Left kidney (tissue), 8 donors: ENCODE measurements at places on chromosomes 5 and 9.
A peak's percentile ranks its signal among the peaks of the same experiment; 100 is the strongest.

DNA sequence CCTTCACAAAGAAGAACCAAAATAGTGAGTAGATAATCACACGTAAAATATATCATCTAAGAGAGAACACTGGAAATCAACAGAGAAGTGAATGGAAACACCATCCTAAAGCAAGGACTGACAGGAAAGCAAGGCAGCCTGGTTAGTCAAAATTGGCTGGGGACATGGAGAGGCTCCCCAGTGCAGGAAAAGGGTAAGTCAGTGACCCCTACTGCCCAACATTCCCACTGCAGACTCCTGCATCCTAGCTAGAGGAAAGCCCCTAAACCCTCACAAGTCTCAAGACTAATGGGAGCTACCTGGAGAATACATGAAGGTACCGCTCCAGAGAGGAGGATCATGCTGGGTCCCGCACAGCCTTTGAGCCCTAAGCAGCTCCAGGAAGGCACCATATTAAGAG lies 60.1 kb downstream of the ZDHHC21 start:
- no peak for DNase-seq

DNA sequence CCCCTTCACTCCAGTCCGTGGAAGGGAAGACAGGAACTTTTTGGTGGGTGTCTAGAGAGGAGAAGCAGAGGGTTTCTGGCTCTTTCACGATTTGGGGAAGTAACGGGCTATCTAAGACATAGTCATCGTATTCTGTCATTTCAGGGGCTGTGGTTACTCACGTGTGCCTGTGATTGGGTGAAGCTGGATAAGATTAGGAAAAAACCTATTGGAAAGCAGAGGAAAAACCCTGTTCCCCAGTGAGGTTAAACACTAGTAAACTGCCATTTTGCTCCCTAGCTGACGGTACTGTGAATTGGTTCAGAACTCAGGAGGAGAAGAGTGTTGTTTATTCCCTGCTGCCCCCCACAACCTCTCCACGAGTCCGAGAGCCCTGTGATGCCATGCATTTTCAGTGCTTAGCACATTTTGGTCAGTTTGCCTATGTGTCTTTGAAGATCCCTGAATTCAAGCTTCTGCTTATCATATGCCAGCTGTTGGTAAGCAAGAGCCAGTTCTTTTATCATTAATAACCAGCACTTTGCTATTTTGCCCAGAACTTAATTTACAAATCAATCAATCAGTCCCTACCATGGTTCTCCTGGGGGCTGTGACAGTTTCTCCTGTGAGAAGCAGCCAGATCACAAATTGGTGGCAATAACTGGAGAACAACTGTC lies 45.1 kb upstream of the ROR2 start:
- DNase-seq = no peak

GRCh38 chr9:108655818-108656217 lies 200.0 kb downstream of the ACTL7B start:
- no peak for DNase-seq

- peak; percentile 32 for DNase-seq
Measured at GRCh38 chr5:113487416-113487780, 855 bp downstream of the MCC start.

DNA sequence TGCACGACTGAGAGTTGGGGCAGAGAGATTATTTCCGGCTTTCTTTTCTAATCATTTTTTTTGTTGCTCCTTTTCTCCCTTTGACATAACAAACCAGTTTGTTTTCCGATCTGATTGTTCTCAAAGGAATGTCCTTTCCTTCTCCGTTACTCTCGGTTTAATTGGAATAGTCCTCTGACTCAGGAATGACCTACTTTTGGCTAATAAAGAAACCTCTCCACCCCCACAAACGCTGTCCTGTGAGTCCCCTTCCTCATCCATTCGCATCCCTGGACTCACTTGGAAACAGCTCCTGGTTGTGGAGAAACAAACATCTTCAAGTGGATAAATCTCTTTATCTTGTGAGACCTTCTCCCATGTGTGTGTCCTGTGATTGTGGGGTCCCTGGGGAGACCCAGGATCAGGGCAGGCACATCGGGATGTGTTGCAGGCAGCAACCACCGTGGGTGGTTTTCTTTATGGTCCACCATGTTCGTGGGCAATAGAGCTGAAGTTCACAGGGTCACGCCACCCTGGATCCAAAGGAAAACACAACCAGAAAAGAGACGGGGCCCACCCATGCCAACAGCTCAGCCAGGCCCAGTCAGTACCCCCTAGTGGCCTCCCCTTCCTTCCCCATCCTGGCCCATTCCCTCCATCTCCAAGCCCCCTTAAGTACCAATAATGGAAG lies 45.2 kb upstream of the NEK6 start:
- DNase-seq = no peak

DNA sequence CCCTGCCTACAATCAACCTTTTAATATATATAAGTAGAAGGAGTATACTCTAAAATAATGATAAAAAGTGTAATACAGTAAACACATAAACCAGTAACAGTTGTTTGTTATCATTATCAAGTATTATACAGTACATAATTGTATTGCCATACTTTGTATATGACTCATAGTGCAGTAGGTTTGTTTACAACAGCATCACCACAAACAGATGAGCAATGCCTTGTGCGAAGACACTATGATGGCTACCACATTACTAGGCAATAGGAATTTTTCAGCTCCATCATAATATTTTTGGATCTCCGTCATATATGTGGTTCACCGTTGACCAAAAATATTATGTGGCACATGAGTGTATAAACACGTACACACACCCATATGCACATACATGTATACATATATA lies 69.7 kb upstream of the APC start:
- no peak for DNase-seq

DNA sequence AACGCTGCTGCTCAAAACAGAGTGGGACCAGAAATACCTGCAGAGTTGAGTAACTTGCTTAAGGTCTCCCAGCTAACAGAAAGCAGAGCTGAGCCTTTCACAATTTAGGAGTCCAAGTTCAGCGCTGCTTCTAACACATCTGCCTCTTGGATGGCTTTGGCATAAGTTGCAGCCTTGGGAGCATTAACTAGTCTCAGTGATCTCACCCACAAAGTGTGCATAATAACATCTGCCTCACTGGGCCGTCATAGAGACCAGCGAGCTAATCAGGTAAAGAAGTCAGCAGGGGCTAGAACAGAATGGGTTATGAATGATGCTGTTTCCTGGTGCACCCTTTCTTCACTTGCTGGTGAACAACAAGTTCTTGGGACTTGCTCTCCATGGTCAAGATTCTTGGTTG lies 36.5 kb downstream of the WWC1 start:
- no peak for DNase-seq

- no peak for DNase-seq
Measured at GRCh38 chr9:100408546-100409175, 18.3 kb upstream of the MSANTD3 start.

- DNase-seq = no peak
Measured at GRCh38 chr9:121824651-121825030, 173.2 kb downstream of the DAB2IP start.
